ENCODE measurements at places on chromosomes 7 and 10.
A peak's percentile ranks its signal among the peaks of the same experiment; 100 is the strongest.

- H3K4me1 ChIP-seq: no peaks in the 10 kb centered on the region
- H3K27ac ChIP-seq: no peak overlapping the region
- DNase-seq: no peak
- no peak overlapping the region for H3K4me3 ChIP-seq
Observed at GRCh38 chr7:17333221-17333620, 34.8 kb downstream of the AHR start.

- H3K27me3 ChIP-seq: no peaks in the 10 kb centered on the region
- no peak overlapping the region for H3K4me3 ChIP-seq
- no peak for DNase-seq
- no peak overlapping the region for H3K27ac ChIP-seq
- no peaks in the 10 kb centered on the region for H3K36me3 ChIP-seq
- no peaks in the 10 kb centered on the region for H3K4me1 ChIP-seq
Observed at GRCh38 chr7:71389976-71390375, 258.0 kb downstream of the GALNT17 start.

GRCh38 chr7:30162622-30163124, 27.9 kb downstream of the MTURN start:
- peaks cover 46% of the 10 kb centered on the region for H3K4me1 ChIP-seq
- H3K27me3 ChIP-seq: no peaks in the 10 kb centered on the region
- no peak for DNase-seq
- H3K27ac ChIP-seq: peak overlapping the region; percentile 62

- H3K4me3 ChIP-seq: no peak overlapping the region
- no peaks in the 10 kb centered on the region for H3K27me3 ChIP-seq
- DNase-seq: no peak
- no peak overlapping the region for H3K27ac ChIP-seq
- H3K36me3 ChIP-seq: no peaks in the 10 kb centered on the region
Observed at GRCh38 chr7:82406937-82407336, 36.6 kb downstream of the CACNA2D1 start.

- H3K27ac ChIP-seq: no peak within 1 kb of the TSS
- H3K36me3 ChIP-seq: no peaks in the 10 kb centered on the region
- peak within 1 kb of the TSS; percentile 40 for H3K4me3 ChIP-seq
- no peaks in the 10 kb centered on the region for H3K4me1 ChIP-seq
- DNase-seq: no peak
Observed at GRCh38 chr10:91632671-91633550, at the start of gene PPP1R3C. TSS of gene PPP1R3C (minus strand) at chr10:91633071. CDS start at chr10:91632969, 102 bp downstream.

- no peaks in the 10 kb centered on the region for H3K27me3 ChIP-seq
- no peak overlapping the region for H3K27ac ChIP-seq
- H3K4me1 ChIP-seq: no peaks in the 10 kb centered on the region
- no peaks in the 10 kb centered on the region for H3K36me3 ChIP-seq
Observed at GRCh38 chr7:27585781-27586447, 76.8 kb downstream of the HIBADH start.
